Cerebellum (tissue), 4 donors: ENCODE measurements at places on chromosomes 5 and 9.

DNA sequence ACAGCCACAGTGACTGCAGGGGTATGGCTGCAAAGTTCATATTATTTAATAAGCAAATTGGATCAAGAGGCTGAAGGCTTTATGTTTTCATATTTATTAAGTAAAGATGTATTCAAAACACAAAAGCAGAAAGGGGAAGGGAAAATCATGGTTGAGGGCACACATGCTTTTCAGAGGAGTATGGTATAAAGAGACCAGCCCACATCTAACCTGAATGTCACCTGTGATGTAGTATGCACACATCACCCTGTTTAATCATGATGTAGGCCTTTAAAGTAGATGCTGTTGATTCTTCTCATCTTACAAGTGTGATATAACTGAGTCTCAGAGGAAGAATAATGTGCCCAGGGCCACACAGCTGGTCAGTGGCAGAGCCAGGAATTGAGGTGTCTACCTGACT, 211.8 kb downstream of the DCP2 start:
- DNase-seq: no peak

DNA sequence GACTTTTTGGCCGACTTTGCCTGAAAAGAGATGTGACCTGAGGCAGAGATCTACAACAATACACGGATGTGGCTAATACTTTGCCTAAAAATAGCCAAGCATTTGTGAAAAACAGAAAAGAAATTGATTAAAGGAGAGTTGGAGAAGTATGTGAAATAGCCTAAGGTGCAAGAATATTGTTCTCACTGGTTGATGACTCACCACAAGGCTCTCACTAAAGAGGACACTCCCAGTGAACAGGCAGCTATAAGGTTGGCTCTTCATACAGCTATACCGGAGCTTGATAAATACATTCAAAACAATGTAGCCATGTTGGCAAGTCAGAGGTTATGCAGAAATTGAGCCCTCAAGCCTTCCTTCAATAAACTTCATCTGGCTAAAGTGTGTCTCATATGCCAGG, 317.2 kb upstream of the GRAMD2B start:
- no peak for DNase-seq

DNA sequence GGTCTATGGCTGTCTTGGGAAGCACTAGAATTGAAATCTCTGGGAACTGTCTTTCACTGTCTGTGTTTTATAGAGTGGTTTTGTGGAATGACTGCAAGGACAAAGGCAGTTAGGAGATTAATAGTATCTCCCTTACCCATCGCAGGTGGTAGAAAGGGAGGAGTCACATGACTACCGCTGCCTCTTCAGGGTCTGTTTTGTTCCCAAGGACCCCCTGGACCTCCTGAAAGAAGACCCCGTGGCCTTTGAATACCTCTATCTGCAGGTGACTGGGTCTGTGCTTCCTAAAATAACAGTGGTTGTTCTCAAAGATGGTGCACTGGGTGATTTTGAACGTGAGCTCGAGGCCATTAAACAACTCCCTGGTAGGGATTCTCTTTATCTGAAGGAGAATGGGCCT, 22.8 kb upstream of the TRMT10B start:
- no peak for DNase-seq

- DNase-seq: no peak
These were observed 141.9 kb upstream of the SLC12A2 start for GRCh38 chr5:127941646-127942045.

- DNase-seq: peak; percentile 7
These were observed 62.8 kb upstream of the STC2 start for GRCh38 chr5:173391031-173391430.

DNA sequence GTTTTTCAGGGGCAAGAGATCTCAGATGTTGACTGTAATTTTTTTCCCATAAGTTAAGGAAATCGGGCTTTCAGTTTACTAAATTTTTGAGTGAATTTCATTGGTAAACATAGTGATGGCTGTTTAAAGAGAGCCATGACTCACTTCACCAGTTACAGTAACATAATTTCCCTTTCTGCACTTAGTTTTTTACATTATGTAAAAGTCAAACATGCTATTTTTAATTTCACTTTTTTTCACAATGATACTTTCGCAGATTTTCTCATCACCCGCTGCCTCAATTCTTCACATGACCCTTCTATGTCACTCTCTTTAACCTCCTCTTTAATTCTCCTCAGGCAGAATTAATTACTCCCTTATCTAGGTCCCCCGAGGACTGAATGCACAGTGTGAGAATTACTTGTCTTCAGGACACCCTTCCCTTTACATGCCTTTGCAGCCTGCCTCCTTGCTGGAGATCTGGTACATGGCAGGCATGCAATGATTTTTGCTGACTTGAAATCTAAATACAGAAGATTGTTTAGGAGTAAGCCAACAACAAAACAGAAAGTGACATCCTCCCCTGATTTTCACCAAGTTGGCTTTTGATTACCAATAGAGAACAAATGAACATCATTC, 217.5 kb upstream of the S1PR3 start:
- DNase-seq: no peak

GRCh38 chr9:113931140-113931539, 55.0 kb downstream of the ZNF618 start:
- no peak for DNase-seq

DNA sequence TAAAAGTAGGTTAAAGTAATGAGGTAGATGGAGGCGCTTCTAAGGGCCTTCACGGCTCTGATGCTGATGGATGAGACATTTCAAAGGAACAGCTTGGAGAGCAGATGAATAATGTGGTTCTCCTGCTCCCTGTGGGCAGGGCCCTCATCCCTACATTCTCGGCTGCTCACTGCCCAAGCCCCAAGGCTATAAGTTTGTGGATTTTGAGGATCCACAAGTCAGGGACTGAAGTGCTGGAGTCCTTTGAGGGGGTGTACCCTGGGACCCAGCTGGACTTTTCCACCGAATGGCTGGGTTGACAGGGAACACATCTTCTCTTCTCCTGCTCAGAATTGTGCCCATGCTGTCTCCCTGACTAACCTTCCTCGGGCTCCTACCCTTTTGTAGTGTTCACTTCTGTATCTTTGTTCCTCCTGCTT, 21.4 kb upstream of the CXCL14 start:
- DNase-seq: no peak

- no peak for DNase-seq
These were observed 45.3 kb upstream of the FCN1 start for GRCh38 chr9:134962973-134963364.

- DNase-seq: no peak
These were observed 38.7 kb downstream of the CCDC125 start for GRCh38 chr5:69293882-69294281.

DNA sequence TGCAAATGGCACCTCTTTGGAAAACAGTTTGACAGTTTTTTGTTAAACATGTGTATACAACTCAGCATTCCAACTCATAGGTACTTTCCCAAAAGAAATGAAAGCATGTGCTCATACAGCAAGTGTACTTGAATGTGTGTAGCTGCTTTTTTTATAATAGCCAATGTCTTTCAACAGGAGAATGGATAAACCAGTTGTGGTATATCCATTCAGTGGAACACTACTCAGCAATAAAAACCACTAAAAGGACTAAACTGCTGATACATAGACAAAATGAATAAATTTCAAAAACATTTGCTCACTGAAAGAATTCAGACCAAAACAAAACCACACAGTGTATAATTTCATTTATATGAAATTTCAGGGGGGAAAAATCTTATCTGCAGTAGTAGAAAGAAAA, 267.3 kb downstream of the NR2F1-AS1 start:
- no peak for DNase-seq

- no peak for DNase-seq
These were observed 77.8 kb downstream of the ERBIN start for GRCh38 chr5:66004216-66004615.

GRCh38 chr5:14452685-14453454, 128.7 kb upstream of the OTULINL start:
- DNase-seq: no peak

- no peak for DNase-seq
These were observed at the start of gene GPR151 for GRCh38 chr5:146516151-146516475. Gene GPR151, minus strand, starts transcription at chr5:146516190. Its CDS starts 77 bp downstream, at chr5:146516113.

- peak; percentile 10 for DNase-seq
These were observed 69.4 kb downstream of the MSX2 start for GRCh38 chr5:174793684-174794328.

DNA sequence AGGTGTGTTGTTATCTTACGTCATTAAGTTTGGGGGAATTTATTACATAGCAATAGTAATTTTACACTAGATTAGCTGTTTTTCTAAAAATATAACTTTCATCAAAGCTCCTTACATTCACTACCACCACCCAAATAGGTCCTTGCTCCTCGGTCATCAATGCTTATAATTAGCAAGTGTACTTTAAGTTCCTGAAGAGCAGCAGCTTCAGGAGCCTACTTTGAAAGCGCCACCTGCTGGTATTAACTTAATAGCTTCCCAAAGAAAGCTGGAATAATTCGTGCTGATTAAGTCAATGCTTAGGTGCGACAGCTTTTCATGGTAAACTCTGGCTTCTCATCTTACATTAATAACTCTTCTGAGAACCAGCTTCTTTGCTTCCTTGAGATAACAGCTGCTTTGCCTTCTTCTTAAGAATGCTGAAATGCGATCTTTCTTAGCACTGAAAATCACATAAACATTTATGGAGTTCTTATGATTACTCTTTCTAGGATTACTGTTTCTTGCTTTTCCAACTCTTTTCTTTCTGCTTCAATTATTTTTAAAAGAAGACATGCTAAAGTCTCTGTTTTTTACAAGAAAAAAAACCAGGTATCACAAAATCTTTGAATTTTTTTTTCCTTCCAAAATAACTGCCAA, 10.0 kb upstream of the C5 start:
- DNase-seq: peak; percentile 56

- no peak for DNase-seq
These were observed 69.3 kb downstream of the TLE4 start for GRCh38 chr9:79641070-79641469.

GRCh38 chr5:88663793-88664216, 219.2 kb downstream of the MEF2C start:
- no peak for DNase-seq

DNA sequence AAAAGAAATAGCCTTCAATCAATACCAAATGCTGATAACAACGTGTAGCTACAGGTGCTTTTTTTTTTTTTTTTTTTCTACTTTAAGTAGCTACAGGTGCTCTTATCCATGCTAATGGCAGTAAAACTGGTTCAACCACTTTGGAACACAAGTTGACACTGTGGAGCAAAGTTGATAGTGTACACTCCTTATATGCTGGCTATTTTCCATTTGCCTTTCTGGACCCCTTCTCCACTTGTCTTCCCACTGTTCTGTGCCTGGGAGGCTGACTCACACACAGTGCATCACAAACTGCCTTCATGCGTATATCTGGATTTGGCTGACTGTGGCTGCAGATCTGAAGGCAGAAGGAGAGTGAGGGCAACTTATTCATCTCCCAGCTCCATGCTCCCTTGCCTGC, 247.9 kb downstream of the MSX2 start:
- no peak for DNase-seq

- no peak for DNase-seq
These were observed 248.7 kb downstream of the SPOCK1 start for GRCh38 chr5:137250421-137250820.

DNA sequence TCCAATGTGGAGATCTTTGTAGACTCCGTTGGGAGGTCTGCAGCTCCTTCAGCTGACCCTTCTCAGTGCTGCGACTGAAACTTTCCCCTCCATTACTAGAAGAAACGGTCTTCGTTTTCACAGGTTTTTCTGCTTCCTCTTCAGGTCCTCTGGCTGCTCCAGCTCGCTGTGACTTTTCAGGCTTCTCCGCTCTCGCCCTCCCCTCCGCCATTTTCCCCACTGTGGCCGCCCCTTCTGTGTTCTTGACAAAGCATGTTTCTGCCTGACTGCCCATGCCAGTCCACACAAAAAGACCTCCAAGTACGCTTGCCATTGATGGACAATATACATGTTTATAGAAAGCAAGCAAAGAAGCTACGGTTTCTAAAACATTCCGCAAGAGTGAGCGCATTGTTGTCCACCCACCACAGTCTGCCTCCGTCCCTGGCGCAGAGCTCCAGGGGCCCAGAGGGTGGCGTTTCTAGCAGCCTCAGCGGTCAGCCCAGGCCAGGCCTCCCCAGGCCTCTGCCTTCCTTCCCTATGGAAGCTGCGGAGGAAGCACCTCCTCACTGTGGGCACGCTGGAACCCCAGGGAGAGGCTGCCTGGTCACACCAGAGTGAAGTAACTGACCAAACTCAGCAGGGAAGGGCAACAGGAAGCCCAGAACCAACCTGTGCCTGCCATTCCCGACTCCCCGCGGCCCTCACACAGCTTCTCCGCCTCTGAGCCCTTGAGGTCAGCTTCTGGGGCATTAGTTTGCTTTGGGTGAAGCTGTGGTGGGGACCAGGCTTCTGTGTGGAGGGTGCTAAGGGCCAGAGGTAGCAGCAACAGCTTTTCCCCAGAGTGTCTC, 19.9 kb upstream of the S1PR3 start:
- DNase-seq: no peak

GRCh38 chr9:135229701-135230385, 142.4 kb downstream of the OLFM1 start:
- no peak for DNase-seq

DNA sequence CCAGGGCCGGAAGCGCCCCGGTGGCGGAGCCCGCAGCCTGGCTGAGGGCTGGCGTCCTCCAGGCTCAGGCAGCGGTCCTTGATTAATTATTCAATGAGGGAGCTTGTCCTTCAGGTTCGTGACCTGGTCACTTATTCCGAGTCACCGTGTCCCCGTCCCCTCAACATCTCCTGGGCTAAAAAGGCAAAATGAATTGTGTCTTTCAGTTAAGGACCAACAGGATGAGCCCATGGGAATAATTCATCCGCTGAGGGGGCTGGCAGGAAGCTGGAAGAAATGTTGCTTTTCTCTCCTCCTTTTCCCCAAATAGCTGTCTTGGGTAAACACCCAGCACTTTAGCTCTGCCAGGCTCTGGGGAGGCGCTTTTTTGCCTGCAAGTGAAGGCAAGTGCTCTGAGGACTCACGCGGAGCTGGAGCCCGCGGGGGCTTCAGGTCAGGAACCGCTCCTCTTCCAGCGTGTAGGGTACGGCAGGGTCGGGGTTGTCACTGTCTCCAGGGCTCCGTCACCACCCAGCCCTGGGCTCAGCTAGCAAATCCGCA, 13.1 kb downstream of the KCNT1 start:
- DNase-seq: no peak

GRCh38 chr9:107886826-107887225, 397.3 kb upstream of the KLF4 start:
- DNase-seq: no peak

DNA sequence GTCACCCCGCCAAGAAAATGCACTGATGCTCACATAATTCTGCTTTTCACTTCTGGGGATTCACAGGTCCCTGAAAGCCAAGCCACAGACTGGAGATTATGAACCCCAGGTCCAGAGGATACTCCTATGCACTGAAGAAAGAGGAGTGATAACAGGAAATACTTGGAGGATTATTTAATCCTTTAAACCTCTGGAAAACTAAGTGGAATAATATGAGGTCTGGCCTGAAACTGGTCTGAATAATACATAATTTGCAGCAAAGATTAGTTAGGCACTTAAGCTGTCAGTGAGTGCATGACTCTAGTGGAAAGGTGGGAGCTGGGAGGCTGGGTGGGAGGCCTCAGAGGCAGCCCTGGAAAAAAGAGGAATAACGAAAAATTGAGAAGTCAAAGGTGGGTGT, 45.7 kb downstream of the MARCHF3 start:
- no peak for DNase-seq
